CD8-positive, alpha-beta memory T cell (primary cell): ENCODE measurements at places on chromosomes 7 and 10. TPM values are rescaled to one million over a fixed set of nuclear protein-coding genes. Genes with fewer than 3 reads are reported as not detected.

GRCh38 chr10:86291616-86292340 lies 74.8 kb downstream of the GRID1 start:
- DNase-seq, result no peak
- no peak overlapping the region for H3K27ac ChIP-seq
- no peak overlapping the region for H3K4me3 ChIP-seq
- H3K36me3 ChIP-seq, result no peaks in the 10 kb centered on the region
- no peaks in the 10 kb centered on the region for H3K4me1 ChIP-seq
- H3K27me3 ChIP-seq, result no peaks in the 10 kb centered on the region

DNA sequence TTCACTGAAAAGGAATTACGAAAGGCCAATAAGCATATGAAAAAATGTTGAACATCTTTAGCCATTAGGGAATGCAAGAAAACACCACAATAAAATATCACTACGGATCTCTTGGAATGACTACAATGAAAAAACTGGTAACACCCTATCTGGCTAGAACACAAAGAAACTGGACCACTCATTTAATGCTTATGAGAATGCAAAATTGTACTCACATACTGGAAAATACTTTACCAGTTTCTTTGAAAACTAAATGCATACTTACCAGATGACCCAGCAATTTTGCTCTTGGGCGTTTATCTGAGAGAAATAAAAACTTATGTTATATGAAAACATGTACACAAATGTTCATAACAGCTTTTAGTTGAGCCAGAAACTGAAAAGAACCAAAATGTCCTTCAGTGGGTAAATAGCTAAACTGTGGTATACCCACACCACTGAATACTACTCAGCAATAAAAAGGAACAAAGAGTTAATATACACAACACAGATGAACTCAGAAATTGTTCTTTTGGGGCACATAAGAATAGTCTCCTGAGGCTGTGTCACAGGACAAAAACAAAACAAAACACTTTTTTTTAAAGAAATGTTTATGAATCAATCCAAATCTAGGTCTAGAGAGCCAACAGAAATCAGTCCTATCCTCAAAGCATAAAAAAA lies 23.5 kb downstream of the CNOT4 start:
- no peaks in the 10 kb centered on the region for H3K27me3 ChIP-seq
- no peak for DNase-seq
- H3K4me3 ChIP-seq, result no peak overlapping the region
- no peak overlapping the region for H3K27ac ChIP-seq

DNA sequence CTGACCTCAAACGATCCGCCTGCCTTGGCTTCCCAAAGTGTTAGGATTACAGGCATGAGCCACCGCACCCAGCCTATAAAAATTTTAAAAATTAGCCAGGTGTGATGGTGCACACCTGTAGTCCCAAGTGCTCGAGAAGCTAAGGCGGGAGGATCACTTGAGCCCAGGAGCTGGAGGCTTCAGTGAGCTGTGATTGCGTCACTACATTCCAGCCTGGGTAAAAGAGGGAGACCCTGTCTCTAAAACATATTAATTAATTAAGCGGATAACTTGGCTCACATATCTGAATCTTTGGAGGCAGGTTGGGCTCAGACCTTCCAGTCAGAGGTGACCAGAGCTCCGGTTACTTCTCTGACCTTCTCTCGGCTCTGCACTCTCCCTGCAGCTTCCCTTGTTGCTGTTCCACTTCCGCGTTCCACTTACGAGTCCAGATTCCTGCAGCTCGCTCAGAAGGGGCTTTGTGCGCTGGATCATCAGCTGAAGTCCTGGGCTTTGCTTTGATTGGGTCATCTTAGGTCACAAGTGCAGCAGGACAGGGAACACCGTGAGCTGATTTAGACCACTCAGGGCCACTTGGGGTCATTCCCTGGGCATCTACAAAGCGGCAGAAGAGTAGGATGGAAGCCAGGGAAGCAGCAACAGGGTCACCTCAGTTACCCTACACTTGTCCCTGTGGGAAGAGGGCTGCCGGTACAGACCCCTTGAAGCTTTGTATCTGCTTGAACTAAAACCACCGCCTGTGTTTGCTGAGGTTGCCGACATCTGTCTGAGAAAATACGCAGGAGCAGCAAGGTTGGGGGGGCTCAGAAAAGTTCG lies 2.0 kb upstream of the ARPC1B start:
- H3K4me3 ChIP-seq, result no peak overlapping the region
- H3K27me3 ChIP-seq, result no peaks in the 10 kb centered on the region
- no peaks in the 10 kb centered on the region for H3K36me3 ChIP-seq
- H3K4me1 ChIP-seq, result peaks cover 20% of the 10 kb centered on the region
- DNase-seq, result no peak

DNA sequence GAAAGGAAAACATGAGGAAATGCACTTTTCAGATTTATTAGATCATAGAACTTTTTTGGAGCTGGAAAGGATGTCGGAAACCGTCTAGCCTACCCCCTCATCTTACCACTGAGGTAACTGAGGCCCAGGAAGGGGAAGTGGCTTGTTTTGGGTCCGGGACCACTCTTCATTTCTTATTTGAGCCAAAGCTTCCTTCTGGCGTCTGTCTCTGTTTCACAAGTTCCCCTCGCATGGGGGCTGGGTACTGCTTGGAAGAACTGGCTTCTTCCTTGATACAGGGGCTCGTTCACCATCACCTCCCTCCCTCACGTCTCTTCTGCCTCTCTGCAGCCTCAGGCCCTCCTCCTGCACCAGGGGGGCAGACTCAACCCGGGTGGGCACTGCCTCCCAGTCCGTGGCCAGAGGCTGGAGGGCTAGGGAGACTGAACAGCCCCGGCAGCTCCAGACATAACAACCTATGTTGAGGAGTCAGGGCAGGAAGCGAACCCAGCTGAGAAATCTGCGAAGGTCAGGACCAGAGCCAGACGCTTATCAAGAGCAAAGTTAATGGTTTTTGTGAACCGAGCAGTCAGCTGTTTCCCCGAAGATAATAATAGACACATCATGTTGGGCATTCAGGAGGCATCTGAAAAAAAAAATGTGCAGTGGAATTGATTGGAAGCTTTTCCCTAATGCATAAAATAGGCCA lies 12.9 kb downstream of the HTRA1 start:
- no peaks in the 10 kb centered on the region for H3K4me1 ChIP-seq
- H3K27ac ChIP-seq, result no peak overlapping the region
- no peak for DNase-seq
- no peak overlapping the region for H3K4me3 ChIP-seq
- no peaks in the 10 kb centered on the region for H3K36me3 ChIP-seq

DNA sequence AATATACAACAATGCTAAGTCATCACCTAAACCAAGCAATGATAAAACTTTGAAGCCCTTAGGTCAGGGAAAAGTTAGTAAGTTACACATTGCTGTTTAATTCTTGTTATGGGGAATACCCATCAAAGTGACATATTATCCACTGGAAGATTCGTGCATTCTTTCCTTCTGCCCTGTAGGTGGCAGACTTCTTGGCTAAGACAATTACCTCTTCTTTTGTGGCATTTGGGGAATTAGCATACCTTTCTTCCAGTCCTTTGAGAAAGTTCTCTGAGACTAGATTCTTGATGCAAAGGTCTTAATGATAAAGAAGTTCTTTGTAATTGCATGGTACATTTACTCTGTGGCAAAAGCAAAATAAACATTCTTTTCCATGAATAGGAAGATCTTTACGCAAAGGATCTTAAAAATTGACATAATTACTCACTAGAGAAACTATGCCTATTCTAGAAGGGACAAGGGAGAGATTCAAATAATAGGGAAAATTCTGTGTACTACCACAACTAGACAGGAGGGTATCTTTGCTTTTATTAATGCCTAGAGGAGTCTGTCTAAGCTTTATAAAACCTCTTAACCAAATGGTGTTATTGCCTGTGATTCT lies 395.9 kb downstream of the GRM8 start:
- no peak overlapping the region for H3K27ac ChIP-seq
- DNase-seq, result no peak
- no peaks in the 10 kb centered on the region for H3K36me3 ChIP-seq
- no peaks in the 10 kb centered on the region for H3K4me1 ChIP-seq

DNA sequence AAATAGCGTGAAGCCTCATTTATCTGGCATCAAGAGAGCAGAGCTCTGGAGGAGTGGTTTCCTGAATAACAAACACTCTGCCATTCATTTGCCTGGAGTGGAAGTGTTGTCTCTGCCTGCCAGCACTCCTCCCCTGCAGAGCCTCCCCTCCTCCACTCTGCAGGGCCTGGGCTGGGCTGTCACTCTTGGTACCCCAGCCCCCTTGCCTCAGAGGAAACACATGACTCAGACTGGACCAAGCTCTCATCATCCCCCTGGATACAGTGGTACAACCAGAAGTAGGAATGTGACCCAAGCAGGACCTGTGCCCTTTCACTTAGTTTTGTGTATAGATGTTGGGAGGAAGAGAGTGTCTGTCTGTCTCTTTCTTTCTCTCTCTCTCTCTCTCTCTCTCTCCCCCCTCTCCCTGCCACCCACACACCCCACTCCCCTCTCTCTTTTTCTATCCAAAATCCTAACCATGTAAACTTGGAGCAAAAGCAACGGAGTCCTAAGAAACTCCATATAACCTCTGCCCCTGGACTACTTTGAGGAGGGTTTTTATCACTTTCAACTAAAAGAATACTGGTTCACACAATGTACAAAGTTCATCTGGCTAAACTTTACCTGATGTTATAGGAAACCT lies 43.9 kb downstream of the DOCK4 start:
- no peaks in the 10 kb centered on the region for H3K36me3 ChIP-seq
- DNase-seq, result no peak
- H3K4me1 ChIP-seq, result no peaks in the 10 kb centered on the region

GRCh38 chr10:11017570-11018431 lies at the start of gene CELF2:
TSS of gene CELF2 (plus strand) at chr10:11017872. CDS start at chr10:11018090, 218 bp downstream.
- no peak within 1 kb of the TSS for H3K27ac ChIP-seq
- no peaks in the 10 kb centered on the region for H3K36me3 ChIP-seq
- peaks cover 3% of the 10 kb centered on the region for H3K4me1 ChIP-seq
- H3K27me3 ChIP-seq, result peaks cover 27% of the 10 kb centered on the region
- no peak within 1 kb of the TSS for H3K4me3 ChIP-seq

- H3K27ac ChIP-seq, result no peak overlapping the region
- H3K27me3 ChIP-seq, result no peaks in the 10 kb centered on the region
- H3K4me1 ChIP-seq, result no peaks in the 10 kb centered on the region
- no peak for DNase-seq
- no peak overlapping the region for H3K4me3 ChIP-seq
Measured at GRCh38 chr10:60869652-60870415, 74.2 kb downstream of the RHOBTB1 start.

DNA sequence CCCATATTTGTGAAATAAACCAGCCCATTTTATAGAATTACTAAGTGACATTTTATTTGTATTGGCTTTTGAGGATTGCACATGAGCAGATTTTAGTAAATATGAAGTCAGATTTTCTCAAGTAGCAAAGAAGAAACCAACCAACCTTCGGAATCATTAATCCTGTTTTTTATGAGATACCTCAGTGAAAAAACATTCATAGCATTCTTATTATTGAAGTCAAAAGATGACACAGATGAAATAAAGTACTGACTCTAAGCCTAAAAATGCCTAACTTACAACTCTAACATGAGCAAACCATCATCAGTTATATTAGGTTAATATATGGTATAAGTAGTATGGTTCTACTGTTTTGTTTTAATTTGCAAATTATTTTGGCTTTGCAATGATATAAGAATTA lies 59.9 kb upstream of the AGBL3 start:
- H3K27ac ChIP-seq, result no peak overlapping the region
- H3K4me1 ChIP-seq, result no peaks in the 10 kb centered on the region
- H3K36me3 ChIP-seq, result no peaks in the 10 kb centered on the region
- DNase-seq, result no peak
- no peaks in the 10 kb centered on the region for H3K27me3 ChIP-seq
- H3K4me3 ChIP-seq, result no peak overlapping the region

GRCh38 chr7:94620703-94621118 lies 35.2 kb downstream of the SGCE start:
- H3K36me3 ChIP-seq, result no peaks in the 10 kb centered on the region
- H3K27me3 ChIP-seq, result no peaks in the 10 kb centered on the region
- no peak overlapping the region for H3K27ac ChIP-seq
- H3K4me3 ChIP-seq, result no peak overlapping the region
- DNase-seq, result no peak
- no peaks in the 10 kb centered on the region for H3K4me1 ChIP-seq

DNA sequence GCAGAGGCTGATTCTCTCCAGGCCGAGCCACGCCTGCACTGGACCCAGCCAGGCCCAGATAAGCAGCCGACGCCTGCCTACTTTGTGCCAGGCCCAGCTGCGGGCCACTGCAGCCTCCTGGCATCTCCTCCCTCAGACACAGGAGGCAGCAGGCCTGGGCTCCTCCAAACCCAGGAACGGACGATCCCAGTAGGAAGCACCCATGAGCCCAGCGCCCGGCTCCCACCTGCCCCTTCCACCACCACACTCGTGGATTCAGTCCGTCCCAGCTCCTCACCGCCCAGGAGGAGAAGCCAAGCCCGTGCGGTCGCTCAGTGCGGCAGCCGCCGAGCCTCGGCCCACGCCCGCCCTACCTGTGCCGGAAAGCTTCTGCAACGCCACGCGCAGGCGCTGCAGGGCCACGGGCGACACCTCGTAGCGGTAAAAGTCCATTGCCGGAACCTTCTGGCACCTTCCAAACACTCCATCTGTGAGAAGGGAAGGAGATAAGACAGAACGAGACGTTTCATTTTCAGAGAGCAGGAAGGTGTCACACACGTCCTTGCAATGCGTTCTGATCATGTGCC lies 271.1 kb downstream of the PTPRN2 start:
- no peaks in the 10 kb centered on the region for H3K27me3 ChIP-seq
- H3K4me1 ChIP-seq, result no peaks in the 10 kb centered on the region
- H3K27ac ChIP-seq, result no peak overlapping the region
- DNase-seq, result no peak

DNA sequence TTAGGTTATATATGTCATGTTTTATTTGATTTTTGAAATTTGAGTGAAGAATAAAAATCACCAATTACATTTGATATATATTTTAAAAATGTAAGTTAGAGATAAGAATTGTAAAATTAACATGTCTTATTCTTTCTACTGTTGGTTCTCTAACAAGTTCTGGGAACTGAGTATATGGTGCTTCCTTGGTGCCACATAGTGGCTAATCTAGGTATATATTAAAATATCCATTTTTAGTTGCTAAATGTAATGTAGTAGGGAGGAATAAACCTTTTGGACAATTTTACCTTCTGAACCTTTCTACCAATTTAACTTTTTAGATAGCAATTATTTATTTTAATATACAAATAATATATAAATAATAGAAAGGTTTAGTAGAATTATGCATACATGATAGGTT lies 17.5 kb downstream of the CFAP69 start:
- H3K4me1 ChIP-seq, result no peaks in the 10 kb centered on the region
- H3K27me3 ChIP-seq, result no peaks in the 10 kb centered on the region
- no peak for DNase-seq
- no peaks in the 10 kb centered on the region for H3K36me3 ChIP-seq

- DNase-seq, result no peak
- no peak overlapping the region for H3K27ac ChIP-seq
- no peaks in the 10 kb centered on the region for H3K36me3 ChIP-seq
- no peak overlapping the region for H3K4me3 ChIP-seq
Measured at GRCh38 chr7:137209151-137209817, 134.2 kb downstream of the PTN start.

- no peak overlapping the region for H3K4me3 ChIP-seq
- no peaks in the 10 kb centered on the region for H3K36me3 ChIP-seq
- DNase-seq, result no peak
- H3K27ac ChIP-seq, result no peak overlapping the region
- H3K4me1 ChIP-seq, result no peaks in the 10 kb centered on the region
- no peaks in the 10 kb centered on the region for H3K27me3 ChIP-seq
Measured at GRCh38 chr10:50260791-50261281, 9.5 kb upstream of the ASAH2 start.

SUGCT gene
- total RNA-seq, result 1.4 TPM

LRRC4 gene
- total RNA-seq, result 0.51 TPM
